Esophagus mucosa (tissue), 1 donor: ENCODE measurements at places on chromosomes 11 and 22.

GRCh38 chr11:34911676-34912075 is 4.5 kb downstream of the APIP start:
- ATAC-seq = no peak

- ATAC-seq = no peak
Observed at GRCh38 chr11:47333886-47334443, 18.5 kb downstream of the MYBPC3 start.

DNA sequence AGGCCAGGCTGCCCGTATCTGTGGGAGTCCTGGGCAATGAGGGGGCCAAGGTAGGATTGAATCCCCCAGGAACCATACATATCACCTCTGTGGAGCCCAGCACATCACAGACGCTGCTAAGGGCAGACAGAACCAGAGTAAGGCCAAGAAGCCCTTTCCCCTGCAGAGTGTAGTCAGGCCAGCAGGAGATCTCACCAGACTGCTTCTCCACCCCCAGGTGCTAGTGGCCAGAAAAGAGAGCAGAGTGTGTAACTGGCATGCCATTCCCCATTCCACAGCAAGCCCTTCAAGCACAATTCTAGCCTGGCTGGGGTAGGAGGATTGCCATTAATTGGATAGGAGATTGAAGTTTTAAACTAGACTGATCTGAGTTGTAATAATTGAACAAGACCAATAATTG is 28.0 kb upstream of the FCHSD2 start:
- no peak for ATAC-seq

DNA sequence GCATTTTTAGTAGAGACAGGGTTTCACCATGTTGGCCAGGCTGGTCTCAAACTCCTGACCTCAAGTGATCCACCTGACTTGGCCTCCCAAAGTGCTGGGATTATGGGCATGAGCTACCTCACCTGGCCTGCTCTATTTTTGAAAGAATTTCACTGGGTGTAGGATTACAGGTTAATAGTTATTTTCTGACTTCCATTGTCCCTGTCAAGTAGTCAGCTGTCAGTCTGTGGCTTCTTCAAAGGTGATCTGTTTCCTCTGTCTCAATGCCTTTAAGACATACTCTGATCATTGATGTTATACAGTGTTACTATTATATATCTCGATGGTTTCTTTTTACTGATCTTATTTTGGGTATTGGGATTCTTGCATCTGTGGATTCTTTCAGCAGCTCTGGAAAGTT is 10.1 kb upstream of the EXT2 start:
- no peak for ATAC-seq

- ATAC-seq = no peak
Observed at GRCh38 chr22:38727530-38728451, 22.0 kb downstream of the GTPBP1 start.

GRCh38 chr11:10481560-10482349 is 26.7 kb downstream of the AMPD3 start:
- ATAC-seq = no peak

DNA sequence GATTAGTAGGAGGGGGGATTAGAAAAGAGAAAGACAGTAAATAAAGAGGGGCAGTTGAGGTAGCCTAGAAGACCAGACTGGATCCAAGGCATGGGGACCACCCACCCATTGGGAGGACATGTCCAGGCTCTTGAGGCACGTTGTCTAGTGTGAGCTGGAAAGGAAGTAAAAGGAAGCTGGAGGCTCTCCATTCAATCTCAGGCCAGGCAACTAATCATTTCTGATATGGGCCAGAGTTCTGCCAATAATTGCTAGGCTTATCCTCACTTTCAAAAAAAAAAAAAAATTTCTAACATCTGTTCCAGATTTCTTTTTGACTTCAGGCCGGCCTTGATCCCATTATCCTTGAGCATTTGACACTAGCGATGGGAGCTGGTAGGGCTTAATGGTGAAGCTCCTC is 476.1 kb downstream of the SOX6 start:
- no peak for ATAC-seq

DNA sequence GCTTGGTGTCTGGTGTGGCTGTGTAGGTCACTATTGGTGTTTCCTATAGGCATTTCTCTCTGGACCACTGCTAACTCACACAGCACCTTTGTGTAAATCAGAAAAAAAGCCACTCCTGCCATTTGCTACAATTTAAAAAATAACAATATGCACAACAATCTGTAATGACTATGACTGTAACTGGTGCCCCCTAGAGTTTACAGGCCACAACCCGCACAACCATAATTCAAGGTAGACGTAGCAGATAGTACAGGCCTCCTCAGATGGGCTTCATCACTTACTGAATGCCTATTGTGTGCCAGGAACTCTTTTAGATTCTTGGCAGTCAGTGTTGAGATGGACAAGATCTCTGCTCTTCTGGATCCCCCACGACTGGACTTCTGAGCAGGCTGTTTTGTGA is 47.7 kb downstream of the SYT9 start:
- ATAC-seq = no peak

- no peak for ATAC-seq
Observed at GRCh38 chr11:130879836-130880235, 36.4 kb downstream of the SNX19 start.

- peak; percentile 97 for ATAC-seq
Observed at GRCh38 chr11:2325719-2326118, 23.9 kb downstream of the TSPAN32 start.

- ATAC-seq = no peak
Observed at GRCh38 chr22:32013200-32013599, 29.9 kb upstream of the SLC5A1 start.

DNA sequence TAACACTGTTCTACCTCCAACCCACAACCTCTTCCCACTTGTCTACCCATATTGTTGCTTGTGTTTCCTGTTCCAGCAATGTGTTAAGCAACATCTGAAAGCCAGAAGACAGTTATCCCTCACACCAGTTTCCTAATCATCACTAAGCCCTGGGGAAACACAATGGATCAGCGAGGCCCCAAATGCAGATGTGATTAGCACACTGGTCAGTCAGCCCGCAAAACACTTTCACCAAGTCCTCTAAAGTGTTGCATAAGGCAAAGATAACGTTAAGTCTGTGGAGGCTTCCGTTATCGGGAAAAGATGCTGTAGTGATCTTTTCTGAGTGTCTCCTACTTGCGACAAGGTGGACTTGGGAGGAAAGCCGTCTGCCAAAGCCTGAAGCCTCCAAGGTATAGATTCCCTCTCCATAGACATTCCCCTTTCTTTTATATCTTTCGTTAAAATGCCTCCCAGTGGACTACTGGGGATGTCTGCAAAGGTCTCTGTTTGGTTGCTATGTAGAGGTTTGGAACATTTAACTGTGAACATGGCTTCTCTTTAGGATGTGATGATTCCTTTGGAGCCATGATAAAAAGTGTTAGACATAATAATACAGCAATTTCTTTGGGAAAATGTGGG is at the start of gene MS4A3:
Gene MS4A3, plus strand, starts transcription at position 317 of the 621 bp plus-strand sequence. CDS start 4,496 bp downstream, outside the sequence.
- ATAC-seq = no peak

GRCh38 chr11:36818410-36818809 is 220.4 kb upstream of the RAG2 start:
- ATAC-seq = no peak

- ATAC-seq = no peak
Observed at GRCh38 chr11:113278925-113279324, 35.5 kb upstream of the TTC12 start.

- no peak for ATAC-seq
Observed at GRCh38 chr22:28989035-28989464, 72.6 kb downstream of the C22orf31 start.

DNA sequence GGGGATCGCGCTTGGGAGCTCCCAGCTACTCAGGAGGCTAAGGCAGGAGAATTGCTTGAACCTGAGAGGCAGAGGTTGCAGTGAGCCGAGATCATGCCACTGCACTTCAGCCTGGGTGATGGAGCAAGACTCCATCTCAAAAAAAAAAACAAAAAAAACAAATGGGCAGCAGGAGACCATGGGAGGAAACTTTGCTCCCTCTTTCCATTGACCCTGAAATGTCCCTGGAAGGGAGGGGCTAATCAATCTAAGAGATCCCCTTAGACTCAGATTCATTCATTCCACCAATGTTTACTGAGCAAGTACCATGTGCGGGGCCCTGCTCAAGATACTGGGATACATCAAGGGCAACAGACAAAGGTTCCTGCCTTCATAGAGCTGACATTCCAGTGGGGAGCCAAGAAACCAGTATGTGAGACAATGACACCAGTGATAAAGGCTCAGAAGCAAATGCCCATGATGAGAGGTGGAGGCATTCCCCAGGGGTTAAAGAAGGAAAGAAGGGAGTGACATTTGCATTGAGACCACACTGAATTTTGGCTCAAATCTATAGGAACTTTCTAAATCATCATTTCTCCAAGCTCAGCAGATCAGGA is 37.7 kb upstream of the TFIP11 start:
- ATAC-seq = no peak

DNA sequence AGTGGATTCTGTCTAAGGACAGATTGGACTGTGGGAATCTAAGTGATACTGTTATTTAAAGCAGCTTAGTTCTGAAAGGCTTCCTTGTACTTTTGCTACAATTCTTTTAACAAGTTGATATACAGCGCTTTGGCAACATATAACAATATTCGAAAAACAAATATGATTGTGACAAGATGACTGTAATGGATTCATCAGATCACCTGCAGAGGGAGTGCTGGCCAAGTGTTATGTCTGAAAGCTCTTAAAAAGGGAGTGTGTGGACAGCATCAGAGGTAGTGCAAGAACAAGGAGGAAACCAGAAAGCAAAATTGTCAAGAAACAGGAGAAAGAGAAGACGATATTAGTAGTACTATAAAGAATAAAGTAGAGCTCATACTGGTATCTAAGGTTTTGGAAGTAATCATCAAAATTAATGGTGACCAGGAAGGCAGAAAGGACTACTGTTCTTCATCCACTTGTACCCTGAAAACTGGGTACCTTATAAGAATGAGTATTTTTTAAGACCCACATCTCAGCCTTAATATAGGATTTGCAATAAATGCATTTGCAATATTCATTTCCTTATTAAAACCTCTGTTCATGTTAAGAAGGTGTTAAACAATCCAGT is 1112.0 kb upstream of the CCDC90B start:
- no peak for ATAC-seq

GRCh38 chr11:78768345-78768744 is 193.7 kb upstream of the NARS2 start:
- no peak for ATAC-seq

- ATAC-seq = no peak
Observed at GRCh38 chr11:63761188-63761587, 7.4 kb downstream of the ZFTA start.

- no peak for ATAC-seq
Observed at GRCh38 chr11:10537600-10537999, 3.4 kb downstream of the RNF141 start.

DNA sequence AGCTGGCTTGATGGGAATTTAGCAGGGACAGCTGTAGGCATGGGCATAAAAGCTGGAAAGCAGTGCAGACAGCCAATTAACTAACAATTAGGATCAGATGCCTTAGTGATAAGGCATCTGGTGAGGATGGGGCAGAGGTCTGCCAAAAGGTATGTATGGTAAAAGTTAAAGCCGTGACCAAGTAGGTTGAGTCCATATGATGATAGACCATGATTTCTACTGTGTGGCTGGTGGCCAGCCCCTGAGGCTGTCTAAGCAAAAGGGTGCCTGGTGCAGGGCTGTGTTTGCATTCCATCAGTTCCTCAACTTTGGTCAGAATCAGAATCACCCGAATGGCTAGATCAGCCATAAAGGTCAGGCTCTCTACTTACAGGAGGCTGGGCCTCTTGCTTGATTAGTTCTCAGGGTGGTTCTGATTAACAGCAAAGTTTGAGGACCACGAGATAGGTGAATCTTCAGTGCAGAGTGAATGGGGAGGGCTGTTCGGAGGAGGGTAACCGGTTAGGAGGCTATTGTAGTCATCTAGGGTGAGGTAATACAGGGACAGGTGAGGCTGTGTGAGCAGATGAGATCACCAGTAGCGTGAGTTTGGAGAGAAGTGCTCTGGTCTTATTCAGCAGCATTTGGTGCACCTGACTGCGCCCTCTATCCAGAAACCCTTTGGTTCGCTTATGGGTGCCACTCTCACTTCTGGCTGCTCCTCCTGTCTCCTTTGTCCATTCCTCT is 27.2 kb downstream of the PPFIBP2 start:
- peak; percentile 86 for ATAC-seq

GRCh38 chr22:48669986-48670716 is 1157.5 kb downstream of the BRD1 start:
- ATAC-seq = no peak

DNA sequence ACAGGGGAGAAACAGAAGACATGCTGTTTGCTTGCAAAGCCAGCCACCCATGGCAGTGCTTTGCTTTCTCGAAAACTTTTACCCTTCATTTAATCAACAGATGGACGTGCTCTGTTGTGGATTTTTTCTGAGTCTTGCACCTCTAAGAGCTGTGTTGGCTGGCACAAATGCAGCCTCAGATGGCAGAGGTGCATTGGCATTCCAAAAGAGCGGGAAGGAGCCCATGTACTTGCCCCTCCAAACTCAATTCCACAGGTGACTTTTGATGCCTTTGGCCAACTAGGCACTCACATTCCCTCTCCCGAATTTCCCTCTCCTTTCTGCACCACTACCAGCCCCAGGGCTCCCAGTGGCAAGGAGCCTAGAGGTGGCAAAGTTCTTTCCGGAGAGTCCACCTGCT is 1.2 kb downstream of the KIRREL3 start:
- no peak for ATAC-seq

GRCh38 chr11:77278595-77279506 is 22.6 kb downstream of the GDPD4 start:
- peak; percentile 75 for ATAC-seq

DNA sequence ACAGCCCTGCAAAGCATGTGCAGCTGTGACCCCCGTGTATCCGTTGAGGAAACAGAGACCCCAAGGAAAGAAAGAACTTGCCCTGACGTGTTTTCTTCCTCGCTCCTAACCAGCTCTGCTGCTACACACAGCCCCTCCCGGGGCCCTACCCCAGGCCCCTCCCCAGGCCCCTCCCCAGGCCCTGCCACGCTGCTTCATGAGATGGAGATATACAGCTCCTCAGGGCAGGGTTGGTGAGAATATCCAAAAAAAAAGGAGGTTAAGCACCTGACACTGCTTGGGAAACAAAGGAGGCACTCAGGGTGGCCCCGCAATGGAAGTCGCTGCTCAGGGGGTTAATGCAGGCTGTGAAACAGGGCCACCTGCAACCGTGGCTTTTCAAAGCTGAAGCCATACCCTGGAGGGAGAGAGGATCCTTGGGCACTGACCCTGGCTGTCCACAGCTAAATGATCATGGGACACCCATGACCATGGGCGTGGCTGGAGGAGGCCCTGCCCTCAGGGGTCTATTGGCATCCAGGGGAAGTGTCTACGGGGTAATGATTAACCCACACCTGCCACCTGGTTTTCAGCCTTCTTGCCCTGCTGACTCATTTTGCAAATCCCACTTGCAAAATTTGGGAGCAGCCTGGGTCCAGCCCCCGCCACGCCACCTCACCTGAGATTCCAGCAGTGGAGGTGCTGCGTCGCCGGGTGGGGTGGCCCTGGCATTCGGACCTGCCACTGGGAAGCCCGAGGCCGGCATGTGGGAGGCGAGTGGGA is 112.1 kb upstream of the ANO1 start:
- no peak for ATAC-seq
